Central memory CD8-positive, alpha-beta T cell (primary cell): ENCODE measurements at places on chromosomes 5 and 9.

GRCh38 chr5:153829510-153830065, 209.1 kb downstream of the FAM114A2 start:
- H3K27me3 ChIP-seq = peaks cover 24% of the 10 kb centered on the region
- H3K4me1 ChIP-seq = no peaks in the 10 kb centered on the region
- H3K4me3 ChIP-seq = no peak overlapping the region

- no peaks in the 10 kb centered on the region for H3K36me3 ChIP-seq
- no peak overlapping the region for H3K27ac ChIP-seq
- H3K4me1 ChIP-seq = no peaks in the 10 kb centered on the region
- peaks cover 66% of the 10 kb centered on the region for H3K27me3 ChIP-seq
- DNase-seq = no peak
These were observed 36.3 kb upstream of the PAM start for GRCh38 chr5:102718819-102719218.

DNA sequence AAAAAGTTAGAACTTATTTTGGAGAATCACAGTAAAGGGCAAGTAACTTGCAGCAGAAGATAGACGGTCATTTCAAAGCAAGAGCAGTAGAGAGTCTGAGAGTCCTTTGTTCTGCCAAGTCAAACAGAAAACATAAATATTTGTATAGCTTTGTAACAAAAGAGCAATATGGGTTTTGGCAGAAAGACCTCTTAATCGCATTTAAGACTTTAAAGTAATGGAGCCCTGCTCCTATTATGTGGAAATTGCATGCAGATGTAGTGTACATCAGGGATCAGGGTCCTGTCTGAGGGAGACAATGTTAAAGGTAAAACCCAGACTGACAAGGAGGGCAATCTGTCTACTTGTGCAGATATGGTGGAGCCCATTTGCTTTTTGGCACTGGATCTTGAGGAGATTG, 87.2 kb downstream of the PGM5 start:
- H3K27me3 ChIP-seq = peaks cover 13% of the 10 kb centered on the region
- H3K4me1 ChIP-seq = no peaks in the 10 kb centered on the region
- no peak overlapping the region for H3K27ac ChIP-seq
- DNase-seq = no peak
- no peaks in the 10 kb centered on the region for H3K36me3 ChIP-seq

DNA sequence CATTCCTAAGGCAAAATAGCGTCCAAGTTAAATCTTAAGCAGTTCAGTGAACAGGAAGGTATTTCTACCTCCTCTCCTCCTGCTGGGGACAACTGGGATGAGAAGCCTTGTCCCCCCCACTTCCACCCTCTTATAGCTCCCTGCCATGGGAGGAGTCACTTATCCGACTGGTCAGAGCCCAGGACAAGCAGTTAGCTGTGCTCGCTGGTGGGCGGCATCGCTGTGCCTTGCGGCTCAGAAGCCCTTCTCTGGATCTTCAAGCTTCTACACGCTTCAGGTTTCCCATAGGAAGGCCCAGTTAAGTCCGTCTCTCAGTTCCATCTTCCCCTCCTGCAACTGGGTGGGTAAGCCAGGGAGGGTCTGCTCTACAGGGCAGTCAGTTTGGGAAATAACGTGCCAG, 77.2 kb downstream of the PAX5 start:
- H3K4me3 ChIP-seq = no peak overlapping the region
- no peaks in the 10 kb centered on the region for H3K4me1 ChIP-seq
- no peak overlapping the region for H3K27ac ChIP-seq
- no peaks in the 10 kb centered on the region for H3K36me3 ChIP-seq
- DNase-seq = no peak

DNA sequence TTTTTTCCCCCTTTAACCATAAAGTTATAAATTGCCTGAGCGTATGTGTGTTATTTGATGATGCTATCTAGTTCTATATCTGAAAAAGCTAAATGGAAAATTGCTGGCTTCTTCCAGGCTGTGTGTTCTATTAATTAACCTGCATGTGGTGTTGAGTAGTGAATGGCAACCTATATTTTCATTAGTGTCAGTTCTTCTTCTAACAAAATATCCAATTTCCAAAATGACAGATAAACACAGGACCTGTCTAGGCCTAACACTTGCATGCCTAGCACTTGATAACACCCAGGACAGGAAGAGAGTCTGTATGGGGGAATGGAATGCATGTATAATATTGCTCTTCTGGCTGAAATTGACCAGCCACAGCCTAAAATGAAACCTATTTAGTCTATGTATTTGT, 91.7 kb downstream of the CD180 start:
- H3K4me1 ChIP-seq = peaks cover 8% of the 10 kb centered on the region
- H3K4me3 ChIP-seq = no peak overlapping the region
- peaks cover 9% of the 10 kb centered on the region for H3K27me3 ChIP-seq
- H3K36me3 ChIP-seq = peaks cover 8% of the 10 kb centered on the region

DNA sequence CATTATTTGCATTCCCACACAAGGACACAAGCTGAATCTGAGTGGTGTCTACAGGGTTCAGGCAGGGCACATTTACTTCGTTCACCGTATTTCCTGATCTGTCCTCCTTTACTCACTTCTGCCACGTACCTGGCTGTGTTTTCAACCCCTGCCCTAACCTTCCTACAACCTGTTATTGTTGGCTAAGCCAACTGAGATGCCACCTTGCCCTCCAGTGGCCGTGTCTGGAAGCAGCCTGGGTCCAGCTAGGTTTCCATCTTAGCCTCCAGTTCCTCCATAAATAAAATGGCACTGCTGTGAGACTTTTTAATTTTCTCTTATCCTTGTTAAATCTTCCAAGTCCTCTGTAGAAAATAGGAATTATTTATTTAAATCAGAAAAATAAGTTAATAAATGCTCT, 64.8 kb downstream of the ATP10B start:
- peaks cover 30% of the 10 kb centered on the region for H3K27me3 ChIP-seq
- DNase-seq = no peak
- H3K4me3 ChIP-seq = no peak overlapping the region
- no peaks in the 10 kb centered on the region for H3K4me1 ChIP-seq

GRCh38 chr9:115263371-115264075, 145.6 kb upstream of the TNC start:
- H3K27me3 ChIP-seq = peaks cover 36% of the 10 kb centered on the region
- H3K4me1 ChIP-seq = no peaks in the 10 kb centered on the region
- no peak for DNase-seq
- H3K27ac ChIP-seq = no peak overlapping the region

GRCh38 chr9:82582693-82583092, 480.2 kb downstream of the RASEF start:
- no peak for DNase-seq
- H3K4me3 ChIP-seq = no peak overlapping the region
- H3K27ac ChIP-seq = no peak overlapping the region
- no peaks in the 10 kb centered on the region for H3K4me1 ChIP-seq
- no peaks in the 10 kb centered on the region for H3K27me3 ChIP-seq

- DNase-seq = no peak
- no peaks in the 10 kb centered on the region for H3K36me3 ChIP-seq
- H3K27ac ChIP-seq = no peak overlapping the region
- H3K4me1 ChIP-seq = no peaks in the 10 kb centered on the region
- H3K27me3 ChIP-seq = peaks cover under 1% of the 10 kb centered on the region
These were observed 148.5 kb downstream of the SGCD start for GRCh38 chr5:156475182-156476157.

- H3K36me3 ChIP-seq = no peaks in the 10 kb centered on the region
- DNase-seq = no peak
- no peak overlapping the region for H3K4me3 ChIP-seq
- H3K4me1 ChIP-seq = no peaks in the 10 kb centered on the region
- H3K27me3 ChIP-seq = no peaks in the 10 kb centered on the region
These were observed 264.4 kb upstream of the CDH10 start for GRCh38 chr5:24909210-24909609.

DNA sequence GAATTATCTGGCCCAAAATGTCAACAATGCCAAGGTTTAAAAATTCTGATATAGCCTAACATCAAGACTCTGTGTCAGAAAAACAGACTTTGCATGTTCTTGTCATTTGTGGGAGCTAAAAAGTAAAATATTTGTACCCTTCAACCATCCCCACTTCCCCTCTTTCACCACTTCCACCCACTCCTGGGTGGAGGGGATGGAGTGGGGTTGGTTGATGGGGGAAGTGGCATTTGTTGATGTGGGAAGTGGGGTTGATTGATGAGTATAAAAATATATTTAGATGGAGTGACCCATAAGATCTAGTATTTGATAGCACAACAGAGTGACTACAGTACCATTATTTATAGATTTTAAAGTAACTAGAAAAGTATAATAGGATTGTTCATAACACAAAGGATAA, 55.0 kb upstream of the C9orf72 start:
- no peak overlapping the region for H3K27ac ChIP-seq
- no peaks in the 10 kb centered on the region for H3K36me3 ChIP-seq
- H3K4me3 ChIP-seq = no peak overlapping the region
- H3K27me3 ChIP-seq = peaks cover 36% of the 10 kb centered on the region

DNA sequence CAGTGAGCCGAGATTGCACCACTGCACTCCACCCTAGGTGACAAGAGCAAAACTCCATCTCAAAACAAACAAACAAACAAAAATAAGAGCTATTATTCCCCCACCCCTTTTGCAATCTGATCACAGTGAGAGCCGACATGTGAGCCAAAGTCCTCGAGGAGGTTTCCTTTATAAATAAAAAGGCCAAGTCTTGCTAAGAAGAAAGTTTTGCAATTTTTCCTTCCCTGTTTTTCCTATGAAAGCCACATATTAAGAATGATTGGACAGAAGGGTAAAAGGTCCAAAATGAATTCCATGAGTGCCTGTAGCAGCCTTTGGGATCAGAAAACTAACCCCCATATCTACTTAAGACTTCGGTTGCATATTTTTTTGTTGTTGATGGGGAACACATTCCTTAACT, 179.7 kb downstream of the TSSK1B start:
- H3K4me3 ChIP-seq = no peak overlapping the region
- no peaks in the 10 kb centered on the region for H3K4me1 ChIP-seq
- peaks cover 29% of the 10 kb centered on the region for H3K27me3 ChIP-seq
- H3K36me3 ChIP-seq = no peaks in the 10 kb centered on the region

- no peak for DNase-seq
- no peaks in the 10 kb centered on the region for H3K27me3 ChIP-seq
- H3K36me3 ChIP-seq = no peaks in the 10 kb centered on the region
- no peak overlapping the region for H3K27ac ChIP-seq
These were observed 499.5 kb upstream of the BRINP1 start for GRCh38 chr9:119868694-119869093.

- H3K27me3 ChIP-seq = peaks cover 95% of the 10 kb centered on the region
- DNase-seq = no peak
- H3K4me3 ChIP-seq = no peak overlapping the region
- peaks cover 9% of the 10 kb centered on the region for H3K36me3 ChIP-seq
- H3K27ac ChIP-seq = no peak overlapping the region
These were observed 74.6 kb upstream of the HSPA9 start for GRCh38 chr5:138649775-138650174.

GRCh38 chr5:136731241-136731900, 366.0 kb upstream of the TRPC7 start:
- H3K27ac ChIP-seq = no peak overlapping the region
- no peaks in the 10 kb centered on the region for H3K36me3 ChIP-seq
- no peaks in the 10 kb centered on the region for H3K4me1 ChIP-seq
- no peaks in the 10 kb centered on the region for H3K27me3 ChIP-seq

GRCh38 chr5:152084476-152084875, 159.8 kb upstream of the GLRA1 start:
- H3K4me1 ChIP-seq = no peaks in the 10 kb centered on the region
- H3K4me3 ChIP-seq = no peak overlapping the region
- peaks cover 10% of the 10 kb centered on the region for H3K27me3 ChIP-seq
- H3K27ac ChIP-seq = no peak overlapping the region

DNA sequence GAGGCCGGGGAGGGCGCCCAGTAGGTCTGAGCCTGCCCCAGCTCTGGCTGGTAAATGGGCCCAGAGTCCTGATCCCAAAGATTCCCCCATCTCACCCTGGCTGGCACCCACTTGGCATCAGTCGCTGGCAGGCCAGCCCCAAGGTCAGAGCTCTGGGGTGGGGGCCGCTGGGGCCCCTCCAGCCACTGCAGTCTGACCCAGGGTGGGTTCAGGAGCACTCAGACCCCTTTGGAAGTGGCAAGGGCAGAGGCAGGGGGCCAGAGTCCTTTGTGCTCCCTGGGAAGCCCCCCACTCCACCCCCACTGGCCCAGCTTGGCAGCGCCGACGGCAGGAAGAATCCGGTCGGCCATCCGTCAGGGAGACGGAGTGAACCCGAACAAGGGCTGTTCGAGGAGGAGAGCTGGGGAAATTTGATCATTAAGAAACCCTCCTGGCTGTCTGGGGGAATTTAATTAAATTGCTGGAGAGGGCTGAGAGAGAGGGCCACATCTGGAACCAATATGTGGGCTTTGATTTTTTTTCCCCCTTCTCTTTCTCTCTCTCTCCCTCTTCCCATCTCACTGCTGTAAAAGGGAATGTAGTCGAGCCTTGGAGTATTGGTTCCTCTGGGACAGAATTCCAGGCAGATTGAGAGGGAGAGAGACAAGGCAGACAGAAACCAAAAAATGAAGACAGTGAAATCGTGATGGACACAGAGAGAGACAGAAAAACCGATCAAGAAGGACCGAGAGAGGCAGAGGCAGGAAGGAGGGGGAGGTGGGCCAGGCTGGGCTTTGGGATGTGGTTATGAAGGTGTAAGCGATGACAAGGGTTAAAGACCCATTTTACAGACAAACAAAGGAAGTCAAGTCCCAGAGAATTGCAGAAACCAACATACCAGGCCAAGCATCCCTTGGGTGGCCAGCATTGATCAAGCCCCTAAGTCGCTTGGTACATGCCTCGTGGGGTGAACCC, 8.1 kb upstream of the ASB6 start:
- no peaks in the 10 kb centered on the region for H3K4me1 ChIP-seq
- no peak overlapping the region for H3K4me3 ChIP-seq
- H3K27ac ChIP-seq = no peak overlapping the region

- no peaks in the 10 kb centered on the region for H3K27me3 ChIP-seq
- no peak for DNase-seq
- H3K4me1 ChIP-seq = peaks cover 30% of the 10 kb centered on the region
- H3K36me3 ChIP-seq = no peaks in the 10 kb centered on the region
- H3K27ac ChIP-seq = peak overlapping the region; percentile 87
These were observed 63.5 kb downstream of the ENC1 start for GRCh38 chr5:74576941-74577456.

DNA sequence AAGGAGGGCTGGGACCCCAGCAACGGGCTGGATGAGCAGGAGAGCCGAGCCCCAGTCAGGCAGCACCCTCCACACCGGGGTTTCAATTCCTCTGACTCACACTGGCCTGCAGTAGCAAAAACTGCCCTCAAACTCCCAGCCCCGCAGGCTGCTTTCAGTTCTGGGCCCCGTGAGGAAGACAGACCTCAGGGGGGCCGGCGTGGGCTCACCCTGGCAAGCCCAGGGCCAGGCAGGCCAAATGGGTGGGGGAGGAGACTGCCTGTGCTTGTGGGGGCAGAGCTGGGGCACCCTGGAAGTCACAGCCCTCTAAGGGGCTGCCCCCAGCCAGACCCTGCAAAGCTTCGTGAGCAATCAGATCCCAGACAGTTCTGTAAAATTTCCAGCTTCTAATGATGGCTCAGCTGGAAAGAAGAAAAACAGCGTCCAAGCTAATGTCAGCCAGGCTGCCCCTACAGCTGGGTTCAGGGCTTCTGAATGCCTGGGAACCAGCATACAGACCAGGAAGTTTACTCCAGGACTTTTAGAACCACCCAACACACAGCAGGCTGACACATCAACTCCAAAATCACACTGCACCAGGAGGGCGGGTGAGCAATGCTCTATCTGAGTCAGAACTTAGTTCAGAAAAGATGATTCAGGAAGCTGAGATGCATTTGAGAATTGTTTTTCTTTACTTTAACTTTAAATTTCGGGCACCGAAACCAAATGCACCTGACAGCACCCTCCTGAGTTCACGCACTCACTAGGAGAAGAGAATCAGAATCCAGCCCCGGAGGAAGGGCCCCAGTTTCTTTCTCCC, 34.7 kb downstream of the LPCAT1 start:
- H3K4me1 ChIP-seq = peaks cover 52% of the 10 kb centered on the region
- H3K36me3 ChIP-seq = peaks cover 64% of the 10 kb centered on the region
- peak overlapping the region; percentile 92 for H3K27ac ChIP-seq

GRCh38 chr5:18072600-18072999, 438.3 kb downstream of the TAF11L14 start:
- H3K27me3 ChIP-seq = no peaks in the 10 kb centered on the region
- peaks cover 2% of the 10 kb centered on the region for H3K36me3 ChIP-seq
- no peak overlapping the region for H3K27ac ChIP-seq
- no peak for DNase-seq
- no peak overlapping the region for H3K4me3 ChIP-seq
- H3K4me1 ChIP-seq = no peaks in the 10 kb centered on the region
